ENCODE measurements at places on chromosomes 7 and 10. TPM values are rescaled to one million over a fixed set of nuclear protein-coding genes. Genes with fewer than 3 reads are reported as not detected.

The SFTPA1 gene
- polyA plus RNA-seq: not detected

The TFPI2 gene
- 8.5 TPM for polyA plus RNA-seq

The MICALL2 gene
- 38.3 TPM for polyA plus RNA-seq

The FASTK gene
- polyA plus RNA-seq: 246 TPM

The AGMO gene
- 0.44 TPM for polyA plus RNA-seq

The HOGA1 gene
- polyA plus RNA-seq: 58.3 TPM

The OAT gene
- polyA plus RNA-seq: 15.1 TPM

The ADAMTS14 gene
- 0.66 TPM for polyA plus RNA-seq

- no peak for DNase-seq
Observed at GRCh38 chr10:132476146-132477065, 61.2 kb upstream of the INPP5A start.

DNA sequence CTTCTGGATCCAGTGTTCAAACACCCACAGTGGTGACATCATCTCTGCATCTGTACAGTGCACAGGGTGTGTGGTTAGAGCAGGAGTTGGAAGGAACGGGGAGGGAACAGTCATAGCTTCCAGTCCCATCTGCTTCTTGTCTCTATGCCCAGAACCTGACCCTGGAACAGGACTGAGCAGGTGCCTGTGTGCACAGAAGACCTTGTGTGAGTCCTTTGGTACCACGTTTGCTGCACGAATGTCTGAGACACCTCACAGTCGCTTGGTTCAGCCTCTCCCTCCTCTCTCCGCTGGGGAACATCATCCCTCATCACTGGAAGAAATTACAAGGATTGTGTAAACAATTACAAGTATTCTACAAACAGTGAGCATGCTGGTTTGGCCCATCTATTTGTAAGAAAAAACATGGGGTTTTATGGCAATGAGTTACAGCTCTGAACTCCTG lies 243.0 kb upstream of the KLF6 start:
- DNase-seq: no peak

- no peak for DNase-seq
Observed at GRCh38 chr10:128712661-128713400, 586.6 kb upstream of the MKI67 start.

GRCh38 chr7:151503902-151504714 lies 15.6 kb downstream of the RHEB start:
- DNase-seq: no peak

DNA sequence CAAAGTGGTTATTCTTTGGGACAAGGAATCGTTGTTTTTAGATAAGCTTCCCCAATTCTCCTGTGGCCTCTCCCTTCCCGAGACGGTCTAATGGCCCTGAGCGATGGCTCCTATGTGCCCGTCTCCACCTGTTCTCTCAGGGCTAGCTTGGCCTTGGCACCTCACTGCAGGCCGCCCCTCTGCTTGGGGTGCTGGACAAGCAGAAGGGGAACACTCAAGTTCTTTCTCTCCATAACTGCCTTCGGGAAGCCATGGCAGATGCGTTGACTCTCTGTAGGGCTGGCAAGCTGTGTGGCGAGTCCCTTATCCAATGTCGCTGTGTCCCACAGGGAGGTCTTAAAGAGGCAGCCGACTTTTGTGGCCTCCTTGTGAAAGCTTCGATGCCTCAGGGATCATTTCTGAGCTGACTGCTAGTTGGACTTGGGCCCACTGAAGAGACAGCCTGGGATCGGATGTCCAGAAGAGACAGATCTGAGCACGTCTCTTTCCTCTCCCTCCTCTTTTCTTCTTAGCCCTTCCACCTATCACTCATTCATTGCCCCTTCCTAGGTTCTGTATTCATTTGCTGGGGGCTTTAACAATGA lies 70.8 kb downstream of the GRK5 start:
- DNase-seq: no peak

DNA sequence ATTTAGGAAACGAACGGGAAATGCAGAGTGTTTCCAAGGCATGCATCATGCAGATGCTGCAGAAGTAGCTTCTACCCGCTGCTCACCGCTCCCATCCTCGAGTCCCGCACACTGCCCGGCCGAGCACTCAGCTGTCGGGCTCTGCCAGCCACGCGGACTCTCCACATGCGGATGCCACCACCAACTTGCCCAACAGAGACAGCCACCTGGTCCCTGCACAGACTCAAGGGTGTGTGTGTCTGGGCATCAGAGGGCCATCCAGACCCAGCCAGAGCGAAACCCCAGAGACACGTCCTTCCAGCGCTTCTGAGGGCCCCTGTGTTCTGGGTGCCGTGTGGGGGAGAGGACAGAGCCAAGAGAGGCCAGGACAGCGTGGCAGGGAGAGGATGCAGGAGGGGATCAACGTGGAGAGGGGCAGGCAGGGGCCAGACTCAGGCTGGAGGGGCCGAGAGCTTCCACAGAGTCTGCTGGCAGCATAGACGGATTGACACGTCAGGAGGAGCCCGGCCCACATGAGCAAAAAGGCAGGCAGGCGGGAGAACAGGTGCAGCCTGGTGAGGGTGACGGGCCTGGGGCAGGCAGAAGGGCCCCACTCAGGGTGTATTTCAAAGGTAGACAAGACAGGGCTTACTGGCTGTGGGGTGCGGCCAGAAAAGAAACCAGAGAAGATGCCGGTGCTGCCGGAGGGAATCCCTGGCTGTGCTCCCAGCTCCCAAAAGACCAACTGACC lies 18.3 kb downstream of the GPER1 start:
- no peak for DNase-seq

DNA sequence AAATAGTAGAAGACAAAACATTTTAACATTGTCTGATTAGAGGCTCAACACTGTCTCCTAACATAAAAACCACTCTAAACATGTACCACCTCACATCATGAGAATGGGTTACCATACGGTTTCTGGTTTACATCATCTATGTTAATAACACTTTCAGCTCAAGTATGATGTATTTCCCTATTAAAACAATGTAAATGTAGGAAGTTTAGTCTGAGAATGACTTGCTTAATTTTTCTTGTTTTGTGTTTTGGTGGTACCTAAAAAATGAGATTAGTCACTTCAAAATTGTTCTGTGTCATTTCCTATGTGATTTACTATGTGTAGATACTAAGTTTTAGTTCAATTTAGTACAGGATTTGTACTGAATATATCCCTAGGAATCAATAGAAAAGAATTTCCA lies 195.8 kb upstream of the SEMA3C start:
- no peak for DNase-seq

- no peak for DNase-seq
Observed at GRCh38 chr10:60422809-60423208, 33.1 kb upstream of the ANK3 start.

DNA sequence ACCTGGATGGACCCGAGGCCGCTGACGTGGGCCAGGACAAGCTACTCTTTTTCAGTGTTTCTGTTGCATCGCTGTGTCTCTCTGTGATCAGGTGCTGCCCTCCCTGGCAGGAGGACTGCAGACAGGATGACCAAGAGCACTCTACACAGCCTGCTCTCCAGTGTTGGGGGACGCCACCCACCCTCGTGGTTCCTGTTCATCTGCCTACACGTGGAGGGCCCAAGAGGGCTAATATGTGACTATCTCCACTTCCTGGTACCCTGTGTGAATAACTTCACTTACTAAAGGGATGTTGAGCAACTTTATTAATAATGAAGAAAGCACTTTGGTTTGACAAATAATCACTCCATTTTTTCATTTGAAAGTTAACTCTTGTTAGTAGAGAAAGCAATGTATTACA lies 101.3 kb downstream of the EGFR start:
- no peak for DNase-seq

GRCh38 chr7:17302575-17303142 lies 4.2 kb downstream of the AHR start:
- DNase-seq: no peak

DNA sequence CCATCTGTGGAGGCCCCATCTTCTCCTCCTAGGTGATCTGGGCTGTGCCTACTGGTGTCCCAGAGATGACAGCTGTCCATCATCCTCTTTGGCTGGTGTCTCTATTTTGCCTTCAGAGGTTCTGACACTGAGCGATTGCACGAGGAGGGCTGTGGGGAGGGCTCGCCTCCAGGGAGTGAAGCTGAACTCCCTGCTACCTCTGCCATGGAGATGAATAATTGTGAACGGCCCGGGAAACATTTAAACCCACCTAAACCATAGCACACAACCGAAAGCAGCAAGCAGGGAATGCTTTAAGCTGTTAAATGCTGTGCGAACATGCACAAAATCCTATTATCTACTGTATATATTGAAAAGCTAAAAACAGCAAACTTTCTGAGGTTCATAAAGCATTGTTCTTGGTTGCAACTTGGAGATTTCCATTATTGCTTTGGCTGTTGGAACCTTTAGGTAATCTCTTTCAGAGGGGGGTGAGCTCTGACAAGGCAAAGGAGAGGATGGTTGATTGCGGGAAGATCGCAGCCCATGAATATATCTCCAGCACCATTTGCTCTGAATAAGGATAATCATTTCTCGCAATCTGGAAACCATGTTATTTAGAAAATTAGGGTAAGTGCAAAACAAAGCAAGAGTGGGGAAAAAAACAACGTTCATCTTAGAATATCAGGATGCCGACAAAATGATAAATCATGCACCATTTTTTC lies 507.6 kb downstream of the GALNT17 start:
- DNase-seq: no peak

GRCh38 chr10:63192826-63193225 lies 59.7 kb downstream of the NRBF2 start:
- no peak for DNase-seq

DNA sequence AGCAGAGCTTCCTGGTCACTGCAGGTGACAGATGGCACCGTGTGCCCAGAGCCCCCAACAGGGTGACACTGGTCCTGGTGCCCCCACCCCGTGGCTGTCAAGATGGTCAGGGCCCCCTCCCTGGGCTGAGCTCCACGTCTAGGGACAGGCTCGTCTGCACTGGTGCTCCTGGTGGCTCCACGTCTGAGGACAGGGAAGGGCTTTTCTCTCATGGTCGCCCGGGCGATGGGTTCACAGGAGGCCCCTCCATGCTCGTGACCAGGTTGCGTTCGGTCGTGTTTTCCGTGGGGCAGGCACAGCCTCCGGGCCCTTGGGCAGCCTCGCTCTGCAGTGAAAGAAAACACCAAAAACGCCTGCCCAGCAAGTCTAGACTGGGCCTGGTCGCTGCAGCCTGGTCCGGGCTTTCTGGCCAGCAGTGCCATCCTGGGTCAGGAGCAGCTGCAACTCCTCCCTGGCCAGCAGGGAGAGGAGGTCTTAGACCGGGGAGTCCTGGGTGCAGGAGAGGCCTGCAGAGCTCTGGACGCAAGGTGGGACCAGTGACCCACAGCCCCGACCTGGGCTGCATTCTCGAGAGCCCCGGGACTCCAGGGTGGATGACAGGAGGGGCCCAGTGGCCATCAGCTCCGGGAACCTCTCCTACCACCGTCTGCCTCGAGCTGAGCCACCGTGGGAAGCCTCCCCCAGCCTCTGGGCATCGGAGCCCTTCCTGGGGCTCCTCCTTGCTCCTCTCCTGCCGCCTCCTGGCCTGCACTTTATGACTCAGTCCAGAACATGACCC lies 27.9 kb upstream of the UTF1 start:
- DNase-seq: peak; percentile 3

DNA sequence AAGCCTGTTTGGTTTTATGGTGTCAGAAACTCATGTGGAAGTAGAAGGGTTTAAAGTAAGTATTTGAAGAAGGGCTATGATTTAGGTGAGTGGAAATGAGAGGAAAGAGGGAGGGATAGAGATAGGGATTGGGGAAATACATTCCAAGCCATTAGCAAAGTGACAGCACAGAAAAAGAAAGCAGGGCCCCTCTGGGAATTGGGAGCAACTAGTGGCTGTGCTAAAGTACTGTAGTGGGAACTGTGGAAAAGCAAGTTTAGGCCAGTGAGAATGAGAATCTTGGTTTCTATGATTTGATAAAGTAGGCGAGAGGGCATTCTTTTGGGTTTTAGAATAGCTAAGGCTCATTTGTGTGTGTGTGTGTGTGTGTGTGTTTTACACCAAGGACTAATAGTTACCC lies 5.0 kb downstream of the PRKG1 start:
- no peak for DNase-seq

- no peak for DNase-seq
Observed at GRCh38 chr10:98134117-98134430, 383 bp upstream of the R3HCC1L start.

GRCh38 chr7:106012935-106013439 lies 49.9 kb downstream of the CDHR3 start:
- no peak for DNase-seq

DNA sequence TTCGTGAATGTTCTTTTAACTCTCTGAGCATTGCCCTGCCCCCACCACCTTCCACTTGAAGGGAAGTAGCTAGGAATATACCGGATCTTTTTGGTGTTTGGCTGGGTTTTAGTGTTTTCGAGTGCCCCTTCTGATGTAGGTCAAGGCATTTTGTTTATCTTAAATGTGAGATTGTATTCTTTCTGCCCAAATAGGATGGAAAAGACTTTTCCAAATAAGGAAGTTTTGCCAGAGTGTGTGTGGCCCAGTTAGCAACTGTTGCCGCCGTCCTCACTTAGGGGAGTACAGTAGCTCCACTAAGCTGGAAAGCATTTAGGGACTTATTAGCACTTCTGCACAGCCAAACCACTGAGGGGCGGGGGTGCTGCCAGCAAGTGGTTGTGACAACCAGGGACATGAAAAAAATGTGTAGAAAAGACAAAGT lies 29.8 kb upstream of the VCL start:
- no peak for DNase-seq

GRCh38 chr10:115950320-115950719 lies 322.7 kb downstream of the GFRA1 start:
- DNase-seq: no peak

- no peak for DNase-seq
Observed at GRCh38 chr10:104232613-104233102, 494 bp upstream of the CFAP43 start.

GRCh38 chr10:80272793-80273522 lies 16.5 kb downstream of the MAT1A start:
- no peak for DNase-seq

GRCh38 chr7:96558530-96558929 lies 151.1 kb downstream of the SEM1 start:
- no peak for DNase-seq

DNA sequence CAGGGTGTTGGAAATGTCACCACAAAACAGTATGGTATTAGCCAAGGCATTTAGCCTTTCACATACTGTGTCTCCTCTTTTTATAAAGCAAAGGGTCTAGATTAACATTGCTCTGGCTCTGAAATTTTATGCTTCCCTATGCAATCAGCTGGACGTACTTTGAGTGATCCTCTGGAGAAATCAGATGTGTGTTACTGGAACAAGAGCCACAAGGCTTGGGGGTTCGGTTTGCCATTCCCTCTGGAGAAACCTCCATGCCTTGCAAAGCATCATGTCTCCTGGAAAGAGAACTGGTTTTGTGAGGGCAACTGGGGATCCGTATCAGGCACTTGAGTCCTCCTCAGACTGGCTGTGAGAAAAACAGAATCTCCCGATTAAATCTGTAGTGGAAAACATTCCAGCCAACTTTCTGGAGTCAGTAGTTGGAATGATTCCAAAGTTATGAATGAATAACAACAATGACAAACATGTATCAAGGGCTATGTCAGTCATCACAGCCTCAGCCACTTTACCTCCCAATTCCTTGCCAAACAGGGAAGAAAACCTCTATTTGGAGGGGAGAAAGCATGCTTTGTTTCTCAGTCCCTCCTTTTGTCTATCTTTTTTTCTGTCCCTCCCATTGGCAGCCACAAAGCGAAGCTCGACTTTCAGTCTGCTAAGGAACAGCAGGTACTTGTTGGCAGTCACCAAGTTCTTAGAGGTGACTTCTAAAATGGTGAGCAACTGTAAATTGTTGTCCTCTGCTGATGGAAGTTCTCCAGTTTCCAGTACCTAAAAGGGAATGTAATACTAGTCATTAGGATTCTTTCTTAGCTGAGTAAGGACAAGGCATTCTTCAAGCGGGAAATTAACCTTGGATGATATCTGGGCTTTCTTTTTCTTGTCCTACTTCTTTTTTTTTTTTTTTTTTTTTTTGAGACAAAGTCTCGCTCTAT lies 864.8 kb upstream of the AUTS2 start:
- no peak for DNase-seq

GRCh38 chr7:94266238-94266644 lies 128.5 kb upstream of the COL1A2 start:
- no peak for DNase-seq
